ENCODE measurements at places on chromosomes 6 and 20.

DNA sequence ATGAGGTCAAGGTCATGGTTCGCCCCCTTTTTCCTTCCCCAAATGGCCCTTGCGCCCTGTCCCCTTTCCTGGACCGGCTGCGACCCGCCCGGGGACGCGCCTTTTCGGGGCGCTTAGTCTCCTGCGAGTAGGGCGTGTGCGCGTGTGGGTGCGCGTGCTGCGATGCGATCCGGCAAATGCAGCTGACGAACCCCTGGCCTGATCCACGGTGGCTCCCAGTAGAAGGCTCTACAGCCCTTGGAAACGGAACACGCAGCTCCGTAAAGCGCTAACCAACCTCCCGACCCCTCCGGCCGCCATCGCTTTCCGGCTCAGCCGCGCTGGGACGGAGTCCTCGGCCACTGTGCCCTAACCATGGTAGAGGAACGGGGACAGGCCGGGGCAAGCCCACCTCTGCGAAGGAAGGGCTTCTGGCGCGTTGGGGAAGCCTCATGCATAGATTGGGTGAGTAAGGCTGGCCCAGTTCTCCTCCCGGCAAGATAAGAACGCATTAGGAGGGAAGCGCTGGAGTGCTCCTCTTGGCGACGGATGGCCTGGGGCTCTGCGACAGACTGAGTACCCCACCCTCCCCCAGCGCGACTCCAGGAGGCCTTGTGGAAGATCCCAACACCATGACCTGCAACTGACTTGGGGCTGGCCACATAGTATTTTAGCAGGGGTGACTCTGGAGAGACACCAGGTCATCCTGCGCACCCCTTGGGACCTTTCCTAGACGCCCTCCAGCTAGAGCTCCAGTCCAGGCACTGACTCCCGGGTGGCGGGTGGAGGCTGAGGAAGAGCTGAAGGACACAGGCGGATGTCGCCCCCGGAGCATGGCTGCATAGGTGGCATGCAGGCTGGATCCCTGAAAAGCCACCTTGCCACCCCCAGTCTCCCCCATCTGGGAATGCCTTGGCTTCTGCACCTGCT, 1.1 kb upstream of the SLC4A11 start:
- no peak for DNase-seq

- no peak for DNase-seq
These were observed 66.0 kb upstream of the UTRN start for GRCh38 chr6:144219056-144219685.

GRCh38 chr6:113450061-113450465, 407.1 kb upstream of the MARCKS start:
- no peak for DNase-seq

- no peak for DNase-seq
These were observed 147.0 kb downstream of the DTNBP1 start for GRCh38 chr6:15515660-15516375.

DNA sequence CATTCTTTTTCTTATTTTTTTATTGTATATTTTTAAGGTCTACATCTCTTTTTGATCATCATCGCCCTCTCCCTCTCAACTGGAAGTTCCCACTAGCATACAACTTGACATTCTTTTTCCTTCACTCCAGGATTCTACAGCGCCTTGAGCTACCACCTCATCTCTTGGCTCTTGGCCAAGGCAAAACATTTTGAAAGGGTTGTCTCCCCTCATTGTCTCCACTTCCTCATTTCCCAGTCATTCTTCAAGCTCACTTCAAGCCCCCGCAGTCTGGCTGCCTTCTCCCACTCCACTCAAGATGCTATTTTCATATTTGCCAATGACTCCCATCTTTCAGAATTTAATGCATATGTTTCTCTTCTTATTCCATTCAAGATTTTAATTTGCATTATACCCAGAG, 63.0 kb downstream of the OPN5 start:
- DNase-seq = no peak
